ENCODE measurements at places on chromosomes 16 and 17. TPM values are rescaled to one million over a fixed set of nuclear protein-coding genes. Genes with fewer than 3 reads are reported as not detected.

GRCh38 chr17:82017612-82018151 is 5.0 kb downstream of the CENPX start:
- no peak overlapping the region for H3K27ac ChIP-seq
- peaks cover 4% of the 10 kb centered on the region for H3K36me3 ChIP-seq
- H3K4me3 ChIP-seq: no peak overlapping the region
- no peaks in the 10 kb centered on the region for H3K27me3 ChIP-seq
- H3K4me1 ChIP-seq: peaks cover 11% of the 10 kb centered on the region

GDPD3 gene
- total RNA-seq: 8.1 TPM

DNA sequence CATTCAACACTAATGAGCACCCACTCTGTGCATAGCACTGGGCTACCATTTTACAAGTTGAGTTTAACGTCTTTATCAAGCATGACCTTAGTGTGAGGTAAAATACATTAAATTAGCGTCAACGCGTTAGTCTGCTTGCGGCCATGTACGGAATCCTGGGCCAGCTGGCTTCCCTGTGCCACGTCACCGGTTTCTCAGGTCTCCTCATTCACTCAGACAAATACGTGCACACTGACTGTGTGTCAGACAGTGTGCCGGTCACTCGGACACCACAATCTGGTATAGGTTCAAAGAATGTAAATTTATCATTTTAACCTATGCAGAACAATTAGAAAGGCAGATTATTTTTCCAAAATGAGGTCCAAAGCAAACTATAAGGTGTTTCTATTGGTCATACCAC is 21.4 kb upstream of the YWHAE start:
- no peaks in the 10 kb centered on the region for H3K27me3 ChIP-seq
- H3K4me3 ChIP-seq: no peak overlapping the region
- peaks cover 2% of the 10 kb centered on the region for H3K4me1 ChIP-seq
- H3K36me3 ChIP-seq: peaks cover 35% of the 10 kb centered on the region
- no peak overlapping the region for H3K27ac ChIP-seq
- no peak for DNase-seq

AXIN2 gene
- total RNA-seq: 0.61 TPM

STH gene
- not detected for total RNA-seq

GRCh38 chr16:26016989-26017388 is 325.2 kb downstream of the HS3ST4 start:
- H3K27ac ChIP-seq: no peak overlapping the region
- no peaks in the 10 kb centered on the region for H3K36me3 ChIP-seq
- no peaks in the 10 kb centered on the region for H3K4me1 ChIP-seq
- no peak for DNase-seq

DNA sequence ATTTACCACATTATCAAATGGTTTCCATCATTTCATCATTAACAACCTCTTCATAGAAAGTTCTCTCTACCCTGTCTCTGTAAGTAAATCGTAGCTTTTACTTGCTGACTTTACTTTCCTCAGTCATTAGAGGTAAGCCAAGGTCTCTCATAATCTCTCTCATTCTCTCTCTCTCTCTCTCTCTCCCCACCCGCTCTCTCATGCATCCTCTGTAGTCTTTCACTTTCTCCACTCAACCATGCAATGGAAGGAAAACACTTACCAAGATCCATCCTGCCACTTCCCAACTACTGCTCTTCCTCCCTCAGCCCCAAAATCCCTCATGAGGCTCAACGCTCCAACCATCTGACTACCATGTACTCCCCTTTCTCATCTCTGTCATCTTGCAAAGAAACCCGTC is 6.1 kb downstream of the CEP112 start:
- H3K36me3 ChIP-seq: peaks cover 5% of the 10 kb centered on the region
- H3K4me3 ChIP-seq: no peak overlapping the region
- H3K27ac ChIP-seq: no peak overlapping the region
- no peak for DNase-seq
- peaks cover 3% of the 10 kb centered on the region for H3K4me1 ChIP-seq

TSPAN10 gene
- total RNA-seq: 0.23 TPM
